Activated CD8-positive, alpha-beta T cell treated with anti-CD3 and anti-CD28 coated beads for 36 hours (primary cell): ENCODE measurements at places on chromosomes 3 and 15. TPM values are rescaled to one million over a fixed set of nuclear protein-coding genes. Genes with fewer than 3 reads are reported as not detected.

The CCDC54 gene
- total RNA-seq = not detected

The OR5K2 gene
- total RNA-seq = not detected

The MUSTN1 gene
- total RNA-seq = not detected

The CCR9 gene
- 0.20 TPM for total RNA-seq

The TBC1D21 gene
- total RNA-seq = not detected

The GP5 gene
- total RNA-seq = 0.83 TPM

DNA sequence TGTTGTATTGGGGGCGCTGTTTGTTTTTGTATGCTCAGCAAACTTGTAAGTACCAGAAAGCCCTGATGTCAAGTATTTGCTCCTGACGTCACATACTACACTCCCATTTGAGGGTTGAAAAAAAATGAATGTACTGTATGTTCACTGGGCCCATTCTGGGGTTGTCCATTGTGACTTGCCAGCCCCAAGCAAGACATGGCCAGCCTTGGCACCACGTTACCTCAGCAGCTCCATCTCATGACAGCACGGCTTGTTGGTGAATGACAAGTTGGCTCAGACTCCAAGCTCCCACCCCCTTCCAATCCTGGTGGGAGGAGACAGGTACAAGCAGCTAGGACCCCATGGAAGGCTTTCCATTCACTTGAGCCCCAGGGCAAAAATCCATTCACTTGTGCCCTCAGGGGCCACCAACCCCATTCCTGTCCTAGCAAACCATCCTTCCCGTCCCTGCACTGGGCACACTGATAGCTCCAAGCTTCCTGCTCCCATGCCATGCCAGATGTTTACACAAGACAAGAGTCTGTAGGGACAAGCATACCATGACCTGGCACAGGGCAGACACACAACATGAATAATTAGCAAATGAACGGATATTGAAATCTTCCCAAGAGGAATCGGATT, 1.6 kb downstream of the PHGR1 start:
- no peak for DNase-seq

- no peak for DNase-seq
These were observed 35.2 kb downstream of the FBXO45 start for GRCh38 chr3:196603683-196604082.

DNA sequence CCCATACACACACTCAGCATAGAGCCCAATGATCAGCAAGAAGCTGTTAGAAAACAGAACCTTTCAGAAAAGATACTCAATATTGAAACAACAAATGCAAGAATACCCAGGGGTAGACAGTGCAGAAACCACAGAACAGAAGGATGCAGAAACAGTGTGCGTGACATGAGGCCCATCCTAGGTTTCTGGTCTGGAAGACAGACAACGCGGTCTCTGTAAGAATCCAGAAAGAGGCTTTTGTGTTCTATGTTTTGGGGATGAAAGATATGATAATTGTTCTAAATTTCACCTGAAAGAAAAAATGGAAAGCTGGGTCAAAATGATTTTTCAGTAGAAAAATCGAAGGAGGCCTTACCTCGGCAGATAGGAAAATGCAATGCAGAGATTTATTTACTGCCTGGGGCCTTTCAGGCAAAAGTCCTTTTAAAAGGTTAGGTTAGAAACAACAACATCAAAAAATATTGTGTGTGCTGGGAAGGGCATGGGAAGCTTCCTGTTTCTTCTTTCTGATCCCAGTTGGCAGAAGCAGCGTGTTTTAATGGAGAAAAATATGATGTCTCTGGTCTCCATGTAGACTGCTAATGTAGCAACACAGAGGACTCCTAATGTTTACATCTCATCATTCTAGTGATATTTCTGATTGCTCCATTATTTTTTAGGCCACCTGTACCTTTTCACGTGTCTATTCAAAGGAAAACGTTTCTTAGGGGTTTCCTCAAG, 17.0 kb downstream of the SYNM start:
- no peak for DNase-seq

- DNase-seq = no peak
These were observed 87.4 kb downstream of the NUP210 start for GRCh38 chr3:13332740-13333139.

GRCh38 chr3:60931452-60931851, 319.8 kb downstream of the FHIT start:
- no peak for DNase-seq

GRCh38 chr3:194749631-194750490, 64.2 kb downstream of the FAM43A start:
- no peak for DNase-seq

GRCh38 chr3:156429125-156429524, 125.8 kb downstream of the SSR3 start:
- DNase-seq = no peak

- no peak for DNase-seq
These were observed 77.2 kb downstream of the LDHAL6B start for GRCh38 chr15:59283717-59284391.

GRCh38 chr15:71079208-71080044, 35.8 kb upstream of the THSD4 start:
- DNase-seq = no peak
